ENCODE measurements at places on chromosomes 4 and X.

DNA sequence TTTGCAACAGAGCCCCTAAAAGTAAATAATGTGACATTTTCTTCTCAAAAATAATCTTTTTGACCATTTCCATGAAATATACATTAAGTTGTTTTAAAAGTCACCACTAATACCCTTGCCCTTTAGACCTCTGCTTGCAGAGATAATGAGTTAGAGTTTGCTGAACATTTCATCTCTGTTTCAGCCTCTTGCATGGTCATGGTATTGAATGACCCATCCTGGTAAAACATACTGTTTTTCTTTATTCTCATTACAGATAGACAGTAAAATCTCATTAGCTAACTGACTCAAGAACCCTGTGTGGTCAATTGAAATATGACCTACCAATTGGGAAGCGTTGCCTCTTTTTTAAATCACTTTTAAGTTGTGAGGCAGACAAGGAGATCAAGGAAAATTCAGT lies 916.7 kb downstream of the PDHA2 start:
- no peak for DNase-seq

DNA sequence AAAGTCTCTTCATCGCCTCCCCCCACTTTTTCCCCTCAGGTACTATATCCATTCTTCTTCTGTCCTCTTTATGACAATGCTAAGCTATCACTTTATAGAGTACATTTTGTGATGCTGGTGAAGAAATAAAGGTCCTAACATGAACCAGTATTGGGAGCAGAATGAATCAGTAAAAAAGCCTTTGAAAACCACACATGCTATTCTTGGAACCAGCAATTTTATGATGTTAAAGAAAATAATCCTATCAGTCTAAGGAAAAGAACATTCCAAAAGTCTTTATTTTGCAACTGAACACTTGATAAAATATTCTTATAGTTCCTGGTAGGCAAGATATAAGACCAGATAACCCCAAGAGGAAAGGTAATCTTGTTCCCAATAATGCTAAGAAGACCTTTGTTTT lies 107.8 kb upstream of the MCF2 start:
- no peak for DNase-seq

DNA sequence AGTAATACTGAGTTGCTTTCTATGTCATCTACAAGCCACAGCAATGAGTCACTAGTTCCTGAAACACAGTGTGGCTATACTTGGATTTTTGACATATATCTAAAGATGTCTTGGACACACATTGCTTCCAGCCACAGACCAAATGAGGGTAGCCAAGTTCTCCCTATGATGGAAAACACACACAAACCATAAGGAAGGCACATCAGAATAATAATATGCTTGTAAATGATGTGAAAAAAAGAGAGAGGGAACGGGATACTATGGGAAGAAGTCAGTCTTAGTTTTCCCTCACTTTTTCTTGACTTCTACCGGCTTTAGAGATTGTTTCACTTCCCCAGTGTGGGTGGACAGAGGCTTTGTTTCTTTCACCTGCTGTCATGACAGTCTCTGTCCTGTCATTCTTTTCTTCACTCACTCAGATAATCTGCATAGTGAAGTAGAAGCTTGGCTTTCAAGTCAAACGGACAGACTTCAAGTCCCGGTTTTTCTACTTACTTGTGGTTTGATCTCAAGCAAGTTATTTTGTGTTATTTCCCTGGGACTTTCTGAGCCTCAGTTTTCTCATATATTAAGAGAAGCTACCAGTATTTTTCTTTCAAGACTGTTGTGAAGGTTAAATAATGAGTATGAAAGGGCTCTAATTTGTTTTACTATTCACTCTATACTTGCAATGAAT lies 34.7 kb downstream of the P2RY10 start:
- DNase-seq = no peak

DNA sequence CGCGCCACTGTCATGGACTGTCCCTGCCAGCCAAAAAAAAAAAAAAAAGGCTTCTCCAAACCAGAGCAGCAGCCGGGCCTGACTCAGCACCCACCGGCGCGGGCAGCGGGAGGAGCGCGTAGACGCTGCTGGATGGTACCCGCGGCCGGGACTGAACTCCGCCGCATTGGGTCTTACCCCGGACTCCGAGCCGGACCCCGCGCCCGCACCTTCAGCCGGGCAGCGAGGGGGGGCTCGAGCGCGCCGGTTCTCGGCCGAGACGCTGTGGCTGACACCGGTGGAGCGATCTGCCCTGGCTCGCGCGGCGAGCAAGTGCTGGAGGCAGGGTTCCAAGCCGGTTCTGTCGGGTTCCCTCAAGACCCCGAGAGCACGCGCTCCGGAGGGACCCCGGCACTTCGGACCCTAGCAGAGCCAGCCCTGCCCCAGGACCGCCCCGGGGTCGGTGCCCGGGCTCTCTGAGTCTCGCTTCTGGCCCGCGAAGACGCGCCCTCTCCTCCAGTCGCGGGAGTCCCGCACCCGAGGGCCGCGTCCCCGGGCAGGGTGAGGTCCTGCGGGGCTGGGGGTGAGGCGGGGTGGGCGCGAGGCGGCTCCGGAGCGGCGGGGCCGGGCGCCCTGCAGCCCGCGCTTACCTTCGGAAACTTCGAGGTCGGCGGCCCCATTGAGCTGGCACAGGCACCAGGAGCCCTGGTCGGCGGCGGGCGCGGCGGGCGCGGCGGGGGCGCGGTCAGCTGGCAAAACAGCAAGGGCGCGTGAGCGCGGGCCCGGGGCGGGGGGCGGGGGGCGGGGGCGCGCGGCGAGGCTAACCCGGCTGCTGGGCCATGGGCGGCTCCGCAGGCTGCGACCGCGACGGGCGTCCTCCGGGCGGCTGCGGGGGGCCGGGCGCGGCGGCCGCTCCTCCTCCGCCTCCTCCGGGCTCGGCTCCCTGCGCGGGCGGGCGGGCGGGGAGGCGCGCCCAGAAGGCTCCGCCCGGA lies 11.8 kb upstream of the MAN2B2 start:
- no peak for DNase-seq

- no peak for DNase-seq
These were observed 267.8 kb downstream of the STIM2 start for GRCh38 chr4:27128443-27128842.

- DNase-seq = no peak
These were observed 212.5 kb downstream of the PRDM5 start for GRCh38 chr4:120709991-120710390.

DNA sequence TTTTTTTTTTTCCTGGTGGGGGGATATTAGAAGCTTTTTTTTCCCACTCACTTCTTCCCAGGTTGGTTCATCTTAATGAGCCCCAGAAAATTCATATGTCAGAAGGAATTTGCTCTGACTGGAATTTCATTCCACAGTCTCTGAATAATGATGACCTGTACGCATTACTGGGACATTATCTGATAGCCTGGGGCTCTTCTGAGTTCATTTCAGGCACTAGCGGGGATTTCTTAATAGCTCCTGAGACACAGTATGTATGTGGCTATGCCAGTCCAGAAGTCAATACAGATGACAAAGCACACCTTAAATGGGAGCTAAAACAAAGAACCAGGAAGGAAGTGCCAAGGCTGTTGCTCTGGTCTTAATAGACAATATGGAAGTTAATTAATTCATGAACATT lies 295.2 kb upstream of the IGFBP7 start:
- DNase-seq = no peak

- no peak for DNase-seq
These were observed 184.7 kb upstream of the FRMPD4 start for GRCh38 chrX:11953615-11954014.

GRCh38 chr4:133372699-133373098 lies 223.6 kb downstream of the PCDH10 start:
- DNase-seq = no peak

- no peak for DNase-seq
These were observed 73.3 kb downstream of the SHOX start for GRCh38 chrX:703866-704265.

- no peak for DNase-seq
These were observed 60.8 kb downstream of the BRCC3 start for GRCh38 chrX:155132110-155132509.

- DNase-seq = no peak
These were observed 739.1 kb upstream of the DIAPH2 start for GRCh38 chrX:95945528-95945927.

- DNase-seq = no peak
These were observed 223.5 kb upstream of the MBNL3 start for GRCh38 chrX:132712350-132712749.

DNA sequence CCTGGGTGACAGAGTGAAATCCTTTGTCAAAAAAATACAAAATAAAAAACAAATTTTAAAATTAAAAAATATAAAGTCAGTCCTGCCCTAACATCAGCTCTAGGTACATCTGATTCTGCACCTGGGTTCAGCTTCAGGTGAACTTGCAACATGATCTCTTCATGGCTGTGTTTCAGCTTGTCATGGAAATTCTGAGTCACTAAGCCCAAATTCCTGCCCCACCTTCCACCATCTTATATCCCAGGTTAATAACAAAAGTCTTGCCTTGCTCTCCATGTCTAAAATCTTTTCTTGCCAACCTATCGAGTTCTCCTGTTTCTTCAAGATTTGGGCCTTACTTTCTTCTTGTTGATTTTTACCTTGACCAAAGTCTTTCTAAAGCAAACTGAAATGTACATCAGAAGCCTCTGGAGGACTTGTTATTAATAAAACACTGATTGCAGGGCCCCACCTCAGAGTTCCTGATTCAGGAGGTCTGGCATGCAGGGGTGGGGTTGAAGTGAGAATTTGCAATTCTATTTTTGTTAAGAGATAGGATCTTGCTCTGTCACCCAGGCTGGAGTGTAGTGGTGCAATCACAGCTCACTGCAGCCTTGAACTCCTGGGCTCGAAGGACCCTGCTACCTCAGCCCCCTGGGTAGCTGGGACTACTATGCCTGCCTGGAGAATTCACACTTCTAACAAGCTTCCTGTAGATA lies 125.8 kb upstream of the VCX3A start:
- DNase-seq = no peak

- no peak for DNase-seq
These were observed 503.3 kb downstream of the RPA4 start for GRCh38 chrX:97387004-97387403.

- no peak for DNase-seq
These were observed 76.8 kb downstream of the EVC2 start for GRCh38 chr4:5631352-5632065.

- DNase-seq = no peak
These were observed 242.0 kb downstream of the MAPK10 start for GRCh38 chr4:86117705-86118302.

DNA sequence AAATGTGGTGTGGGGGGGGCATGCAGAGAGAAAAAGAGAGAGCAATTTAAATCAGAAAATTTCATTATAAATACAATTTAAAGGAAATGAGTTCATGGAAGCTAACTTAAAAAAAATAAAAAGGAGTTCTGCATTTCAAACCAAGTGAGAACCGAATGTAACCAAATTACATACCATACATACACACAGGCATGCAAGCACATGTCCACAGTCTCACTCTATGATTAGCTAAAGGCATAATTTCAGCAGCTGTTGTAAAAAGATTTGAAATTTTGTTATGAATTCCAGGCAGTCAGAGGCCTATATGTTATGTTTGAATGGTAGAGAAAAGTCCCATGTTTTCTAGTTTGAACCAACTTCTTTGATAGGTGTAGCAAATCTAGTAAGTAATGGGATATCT lies 611.6 kb upstream of the ADGRL3 start:
- no peak for DNase-seq

DNA sequence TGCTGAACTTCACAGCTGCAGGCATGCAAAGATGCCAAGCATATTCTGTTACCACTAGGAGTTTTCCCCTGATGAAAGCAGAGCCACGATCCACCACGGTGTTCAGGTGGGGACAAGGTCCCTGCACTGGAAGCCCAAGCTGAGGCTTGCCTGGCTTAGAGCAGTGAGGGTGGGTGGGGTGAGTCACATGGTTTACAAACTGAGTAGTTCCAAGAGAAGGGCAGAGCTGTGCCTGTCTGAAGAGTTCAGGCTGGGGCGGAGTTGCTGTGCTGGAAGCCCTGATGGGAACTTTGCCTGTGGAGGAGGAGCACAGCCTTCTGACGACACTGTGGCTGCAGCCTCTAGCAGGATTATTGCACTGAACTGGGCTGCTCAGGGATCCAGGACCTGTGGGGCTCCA lies 45.5 kb downstream of the FAM9B start:
- no peak for DNase-seq

DNA sequence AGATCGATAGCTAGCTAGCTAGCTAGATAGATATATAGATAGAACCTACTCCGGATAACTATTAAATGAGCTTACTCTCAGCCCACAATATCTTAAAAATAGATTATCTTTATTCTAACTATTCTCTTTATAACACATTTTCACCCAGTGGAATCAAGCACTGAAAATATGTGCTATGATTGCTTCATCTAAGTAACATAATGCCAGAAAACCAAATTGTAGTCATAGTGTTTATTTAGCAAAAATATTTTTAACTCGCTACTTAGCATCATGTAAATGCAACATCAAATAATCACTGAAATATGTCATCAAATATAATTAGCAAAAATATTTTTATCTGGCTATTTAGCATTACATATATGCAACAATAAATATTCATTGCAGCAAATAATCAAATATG lies 1.5 kb downstream of the TMEM156 start:
- no peak for DNase-seq

GRCh38 chr4:3257103-3257555 lies 8.2 kb downstream of the MSANTD1 start:
- DNase-seq = no peak

- DNase-seq = no peak
These were observed 42.9 kb upstream of the INTS6L start for GRCh38 chrX:135477576-135477975.

DNA sequence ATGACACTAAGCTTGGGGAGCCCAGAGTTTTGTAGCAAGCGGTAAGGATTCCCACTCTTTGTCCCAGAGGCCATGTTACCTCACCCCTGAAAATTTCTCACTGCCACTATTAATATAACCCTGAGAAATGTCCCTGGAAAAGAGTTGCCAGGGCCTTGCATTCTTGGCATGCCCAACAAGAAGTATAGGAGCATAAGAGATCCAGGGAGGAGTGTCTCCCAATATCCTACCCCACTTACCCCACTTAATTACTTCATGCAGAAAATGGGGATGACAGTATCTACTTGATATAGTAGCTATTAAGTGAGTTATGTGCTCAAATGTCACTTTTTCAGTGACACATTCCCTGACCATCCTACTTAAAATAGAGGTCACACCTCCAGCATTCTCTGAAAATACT lies 120.5 kb upstream of the C1GALT1C1 start:
- DNase-seq = no peak

DNA sequence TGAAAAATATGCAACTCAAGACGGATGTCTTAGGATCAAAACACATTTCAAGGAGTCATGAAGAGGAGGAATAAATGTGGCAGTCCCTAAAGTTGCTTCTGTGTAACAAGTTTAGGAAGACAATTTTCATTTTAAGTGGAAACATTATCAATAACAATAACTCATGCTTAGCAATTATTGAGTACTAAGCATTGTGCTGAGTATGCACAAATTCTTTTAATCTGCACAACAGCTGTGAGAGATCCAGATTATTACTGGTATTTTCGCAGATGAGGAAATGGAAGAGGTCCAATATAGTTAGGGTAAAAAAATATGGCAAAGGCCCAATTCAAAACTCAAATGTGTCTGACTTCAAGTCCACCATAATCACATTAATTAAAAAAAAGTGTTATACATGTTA lies 2.9 kb upstream of the TEX13B start:
- no peak for DNase-seq

- no peak for DNase-seq
These were observed 1394.2 kb upstream of the DIAPH2 start for GRCh38 chrX:95290455-95290854.
